Activated naive CD8-positive, alpha-beta T cell treated with anti-CD3 and anti-CD28 coated beads, Interleukin-2, amount 10 ng/mL, durations not matched to agents 7 days and 5 days (primary cell): ENCODE measurements at places on chromosomes 3 and 15. TPM values are rescaled to one million over a fixed set of nuclear protein-coding genes. Genes with fewer than 3 reads are reported as not detected.

GRCh38 chr3:58383904-58384303 is 49.7 kb downstream of the PDHB start:
- no peak for DNase-seq

DNA sequence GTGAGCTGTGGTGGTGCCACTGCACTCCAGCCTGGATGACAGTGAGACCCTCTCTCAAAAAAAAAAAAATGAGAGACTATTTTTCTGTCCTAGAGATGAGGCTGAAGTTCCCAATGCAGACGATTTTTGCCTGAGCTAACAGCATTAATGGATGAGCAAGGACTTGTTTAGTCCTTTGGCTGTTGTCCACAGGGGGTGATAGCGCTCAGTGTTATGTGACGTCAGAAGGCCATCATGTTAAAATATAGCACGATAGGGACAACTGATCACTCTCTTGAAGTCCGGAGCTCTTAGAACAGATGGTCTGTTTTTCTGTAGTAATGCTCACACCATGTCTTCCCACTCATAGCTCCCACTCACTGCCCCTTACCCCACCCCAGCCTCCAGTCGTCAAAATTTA is 6.8 kb downstream of the TRNT1 start:
- DNase-seq, result no peak

DNA sequence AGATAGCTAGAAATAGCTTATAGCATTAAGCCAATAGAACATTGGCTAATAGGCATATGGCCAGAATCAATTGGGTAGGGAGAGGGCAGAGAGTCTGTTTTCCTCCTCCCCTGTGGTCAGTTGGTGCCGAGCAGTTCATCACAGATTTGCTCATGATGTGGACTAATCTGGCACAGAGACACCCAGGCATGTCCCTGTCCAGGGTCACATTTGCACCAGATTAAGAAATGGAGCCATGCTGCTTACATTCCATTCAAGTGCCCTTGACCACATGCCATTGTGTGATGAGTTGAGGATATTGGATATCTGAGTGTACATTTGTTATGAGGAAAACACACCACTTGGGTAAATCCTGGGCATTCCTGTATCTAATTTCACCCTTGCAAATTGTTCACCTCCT is 53.4 kb downstream of the USP13 start:
- DNase-seq, result no peak

DNA sequence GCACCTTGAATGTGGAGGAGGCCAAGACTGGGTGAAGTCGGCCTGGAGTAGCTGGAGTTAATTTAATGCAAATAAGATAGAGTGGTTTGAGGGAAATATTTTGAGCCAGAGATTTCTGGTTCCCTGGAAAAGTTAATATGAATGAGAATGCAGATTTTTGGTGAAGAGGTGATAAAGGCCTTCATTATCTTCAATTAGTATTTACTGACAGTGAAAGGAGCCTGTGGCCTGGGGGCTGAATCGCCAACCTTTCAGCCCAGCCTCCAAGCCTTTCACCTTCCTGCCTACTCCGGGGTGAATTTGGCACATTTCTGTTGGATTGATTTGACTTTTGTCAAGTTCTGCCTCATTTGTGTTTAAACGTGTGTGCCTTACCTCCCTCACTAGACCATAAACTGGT is 147.8 kb downstream of the SOX2 start:
- DNase-seq, result no peak

DNA sequence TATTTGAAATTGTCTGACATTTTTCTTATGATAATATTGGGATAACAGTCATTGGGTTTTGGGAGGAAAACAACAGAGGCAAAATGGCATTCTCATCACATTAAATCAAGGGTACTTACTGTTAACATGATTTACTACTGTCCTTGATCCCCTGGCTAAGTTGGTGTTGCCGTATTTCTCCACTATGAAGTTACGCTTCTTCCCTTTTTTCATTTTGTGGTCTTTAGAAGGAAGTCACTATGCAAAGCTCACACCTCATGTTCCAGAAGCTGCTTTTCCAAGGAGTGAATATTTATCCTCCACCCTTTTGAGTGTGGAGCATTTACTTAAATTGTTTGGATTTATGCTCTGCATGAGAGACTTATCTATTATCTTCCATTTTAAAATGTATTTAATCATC is 63.7 kb downstream of the ALCAM start:
- no peak for DNase-seq

DNA sequence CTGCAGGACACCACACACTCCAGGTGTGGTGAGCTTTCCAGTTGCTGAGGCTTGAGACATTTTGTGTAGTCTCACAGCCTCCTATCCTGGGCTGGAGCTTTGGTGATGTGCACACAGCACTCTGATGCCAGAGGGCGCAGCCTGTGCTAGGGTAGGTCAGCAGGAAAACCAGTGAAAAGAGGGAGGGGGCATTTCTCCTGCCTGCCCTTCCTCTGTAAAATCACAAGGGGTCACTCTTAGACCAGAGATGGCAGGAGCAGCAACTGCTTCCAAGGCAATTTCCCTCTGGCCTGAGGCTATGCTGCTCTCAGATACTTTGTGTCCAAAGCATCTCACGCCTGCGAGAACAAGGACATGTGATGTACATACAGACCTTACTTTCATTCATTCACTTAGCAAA is 16.5 kb upstream of the MUSTN1 start:
- DNase-seq, result no peak

GRCh38 chr15:43255376-43255775 is 11.4 kb downstream of the TGM5 start:
- no peak for DNase-seq

- no peak for DNase-seq
Observed at GRCh38 chr15:59562448-59563186, 49.0 kb upstream of the GCNT3 start.

- no peak for DNase-seq
Observed at GRCh38 chr3:124207873-124208485, 216.1 kb upstream of the ROPN1 start.

DNA sequence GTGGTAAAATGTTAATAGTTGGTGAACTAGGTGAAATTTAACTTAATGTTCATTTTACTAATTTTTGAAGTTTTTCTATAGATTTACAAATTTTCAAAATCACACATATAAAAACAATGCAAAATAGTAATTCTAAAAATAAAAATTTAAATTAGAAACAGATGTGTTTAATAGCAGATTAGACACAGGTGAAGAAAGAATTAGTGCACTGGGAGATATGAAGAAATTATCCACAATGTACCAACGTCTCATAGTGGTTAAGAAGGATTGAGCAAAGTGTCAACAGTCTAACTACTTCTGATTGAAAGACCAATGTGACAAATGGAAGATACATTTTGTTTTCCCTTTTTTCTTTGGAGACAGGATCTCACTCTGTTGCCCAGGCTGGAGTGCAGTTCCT is 26.5 kb downstream of the SPG11 start:
- DNase-seq, result no peak

GRCh38 chr15:84874981-84875699 is 9.3 kb upstream of the SLC28A1 start:
- DNase-seq, result no peak

DNA sequence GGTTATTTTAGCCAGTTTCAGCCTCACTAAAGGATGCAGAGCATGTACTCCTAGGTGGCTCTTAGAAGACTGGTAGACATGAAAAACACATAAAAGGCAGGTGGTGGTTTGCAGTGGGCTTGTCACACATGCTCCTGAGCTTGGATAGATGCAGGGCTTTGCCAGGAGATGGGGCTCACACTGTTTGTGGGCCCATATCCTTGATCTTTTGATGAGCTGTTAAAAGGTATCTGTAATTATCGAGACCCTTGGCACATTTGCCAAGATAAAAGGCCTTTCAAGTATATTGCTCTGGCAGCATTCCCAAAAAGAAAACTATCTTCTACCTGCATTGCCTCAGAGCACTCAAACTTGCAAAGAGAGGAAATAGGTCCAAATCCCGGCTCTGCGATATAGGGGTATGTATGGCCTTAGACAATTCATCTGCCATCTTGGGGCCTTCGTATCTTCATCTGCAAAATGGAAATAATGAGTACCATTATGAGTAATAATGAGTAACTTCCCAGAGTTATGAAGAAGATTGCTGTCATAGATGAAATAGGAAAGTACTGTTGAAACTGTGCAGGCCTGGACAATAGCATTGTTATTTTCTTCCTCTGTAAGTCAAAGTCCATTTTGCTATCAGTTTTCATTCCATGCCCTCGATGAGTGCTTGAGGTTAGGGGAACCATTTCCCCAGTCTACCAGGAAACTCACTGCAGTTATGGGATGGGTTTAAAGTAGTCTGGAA is 172.7 kb downstream of the SYNPR start:
- no peak for DNase-seq

- no peak for DNase-seq
Observed at GRCh38 chr3:186946756-186947375, 16.5 kb downstream of the ST6GAL1 start.

- DNase-seq, result no peak
Observed at GRCh38 chr3:104584682-104585081, 782.0 kb upstream of the ALCAM start.

DNA sequence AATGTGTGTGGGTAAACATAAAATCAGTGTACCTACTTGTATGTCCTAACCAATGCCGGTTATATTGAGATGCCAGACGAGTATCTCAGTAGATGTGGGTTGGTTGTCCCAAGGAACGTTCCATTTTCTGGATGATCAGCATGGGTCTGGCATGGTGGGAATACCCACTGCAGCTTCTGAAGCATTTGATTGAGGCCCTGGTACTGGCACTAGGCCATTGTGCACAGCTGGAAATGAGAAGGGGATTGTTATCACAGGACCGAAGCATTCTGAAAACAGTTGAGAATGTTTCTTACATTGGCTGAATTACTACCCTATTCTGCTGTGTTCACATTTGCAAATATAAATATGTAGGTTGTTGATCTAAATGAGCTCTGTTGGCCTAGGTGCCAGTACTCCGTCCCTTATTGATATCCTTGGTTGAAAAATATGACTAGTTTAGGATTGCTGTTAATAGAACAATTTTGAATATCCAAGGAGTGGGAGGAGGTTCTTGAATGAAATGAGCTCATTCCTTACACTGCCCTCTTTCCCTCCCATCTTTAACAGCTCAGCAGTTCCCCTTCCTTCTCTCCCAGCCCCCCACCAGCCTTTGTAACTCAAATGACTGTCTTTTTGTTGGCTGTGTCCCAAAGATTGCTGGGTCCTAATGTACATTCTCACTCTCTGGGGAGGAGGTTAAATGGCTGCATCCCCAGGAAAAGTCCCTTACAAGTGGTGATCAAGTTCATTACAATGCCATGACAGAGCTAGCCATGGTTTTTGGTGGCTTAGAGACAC is 293.3 kb upstream of the TPM1 start:
- no peak for DNase-seq

GRCh38 chr3:47491777-47492176 is 16.0 kb upstream of the SCAP start:
- DNase-seq, result no peak

GRCh38 chr3:126452213-126452612 is 23.5 kb downstream of the ZXDC start:
- DNase-seq, result no peak

DNA sequence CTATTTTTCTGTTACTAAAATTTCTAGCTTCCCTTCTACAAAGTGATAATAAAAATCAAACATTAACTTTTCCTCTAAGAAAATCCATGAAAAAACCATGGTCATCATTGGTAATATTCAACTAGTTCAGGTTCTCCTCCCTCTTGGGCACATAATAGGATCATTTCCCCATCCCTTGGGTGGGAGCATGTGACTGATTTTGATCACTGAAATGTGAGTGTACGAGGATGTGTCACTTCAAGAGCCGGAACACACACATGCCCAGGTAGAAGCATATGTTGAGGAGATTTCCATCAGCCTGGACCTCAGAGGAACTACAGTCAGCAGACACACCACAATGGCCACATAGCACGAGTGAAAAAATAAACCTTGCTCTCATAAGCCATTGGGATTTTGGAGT is 36.1 kb downstream of the AP3S2 start:
- DNase-seq, result no peak

DNA sequence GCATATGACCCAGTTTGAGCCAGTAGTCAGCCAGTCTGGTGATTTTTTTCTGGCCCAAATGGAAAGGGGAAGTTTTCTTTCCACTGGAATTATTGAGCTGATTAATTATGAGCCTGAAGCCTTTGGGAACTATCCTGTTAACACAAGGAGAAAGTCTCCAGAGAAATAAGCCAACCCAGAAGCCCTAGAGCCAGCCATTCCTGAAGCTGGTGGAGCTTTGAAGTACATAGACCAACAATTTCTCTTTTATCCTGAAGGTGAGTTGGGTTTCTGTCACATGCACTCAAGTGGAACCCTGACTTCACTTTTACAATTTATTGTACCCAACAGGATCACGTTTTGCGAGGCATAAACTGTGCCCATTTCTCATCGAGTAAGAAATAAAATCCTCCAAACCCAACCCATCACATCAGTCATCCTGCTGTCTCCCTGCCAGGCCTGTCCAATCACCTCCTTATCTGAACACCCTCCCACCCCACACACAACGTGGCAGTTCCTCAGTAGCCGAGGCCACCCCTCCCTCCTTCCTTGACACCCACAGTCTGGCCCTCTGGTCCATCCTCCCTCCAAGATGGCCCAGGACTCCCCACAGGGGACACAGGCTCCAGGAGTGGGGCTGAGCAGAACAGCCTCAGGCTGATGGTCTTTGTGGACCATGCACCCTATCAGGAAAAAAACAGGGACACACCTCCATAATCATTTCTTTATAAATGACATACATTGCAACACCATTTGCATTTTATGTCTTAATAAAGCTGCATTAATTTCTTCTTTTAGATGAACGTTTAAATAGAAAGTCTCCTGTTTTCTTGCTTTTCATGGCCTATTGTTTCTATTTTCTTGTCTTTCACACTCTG is 55.7 kb upstream of the GATA2 start:
- no peak for DNase-seq

DNA sequence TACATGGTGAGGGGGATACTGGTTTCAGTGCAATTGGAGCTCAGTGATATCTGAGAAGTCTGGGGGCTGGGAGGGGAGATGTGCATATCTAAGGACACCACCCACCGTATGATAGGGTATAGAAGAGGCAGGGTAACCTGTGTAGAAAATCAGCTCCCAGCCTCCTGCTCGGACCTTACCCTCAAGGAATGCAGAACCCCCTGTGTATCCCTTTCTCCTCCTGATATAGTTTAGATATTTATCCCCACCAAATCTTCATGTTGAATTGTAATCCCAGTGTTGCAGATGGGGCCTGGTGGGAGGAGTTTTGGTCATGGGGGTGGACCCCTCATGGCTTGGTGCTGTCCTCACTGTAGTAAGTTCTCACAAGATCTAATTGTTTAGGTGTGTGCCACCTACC is 48.2 kb upstream of the GATA2 start:
- no peak for DNase-seq

Gene SCN11A
- 0.08 TPM for total RNA-seq

Gene CXCR6
- total RNA-seq, result 12.4 TPM

Gene STRC
- total RNA-seq, result 2.6 TPM

Gene HMCES
- 60.8 TPM for total RNA-seq

Gene RAB6B
- 0.40 TPM for total RNA-seq

Gene ELL3
- total RNA-seq, result 4.6 TPM

Gene PLXNB1
- total RNA-seq, result 6.2 TPM
